ENCODE measurements at places on chromosomes 16 and 17.

- no peak for DNase-seq
Measured at GRCh38 chr17:6045621-6046357, 24.4 kb upstream of the WSCD1 start.

DNA sequence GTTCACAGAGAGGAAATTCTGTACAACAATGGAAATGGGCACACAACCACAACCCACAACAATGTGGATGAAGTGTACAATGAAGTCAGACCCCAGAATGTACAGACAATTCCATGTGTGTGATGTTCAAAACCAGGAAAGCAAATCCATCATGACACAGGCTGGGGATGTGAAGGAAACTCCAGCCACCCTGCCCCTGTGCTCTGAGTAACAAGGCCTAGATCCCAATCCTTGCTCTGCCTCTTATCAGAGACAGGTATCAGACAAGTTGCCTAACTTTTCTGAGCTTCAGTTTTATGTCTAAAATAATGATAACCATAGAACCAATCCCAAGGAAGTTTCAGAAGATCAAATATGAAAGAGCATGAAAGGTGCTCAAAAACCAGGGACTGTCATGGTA is 1.8 kb upstream of the C16orf95 start:
- DNase-seq: no peak

DNA sequence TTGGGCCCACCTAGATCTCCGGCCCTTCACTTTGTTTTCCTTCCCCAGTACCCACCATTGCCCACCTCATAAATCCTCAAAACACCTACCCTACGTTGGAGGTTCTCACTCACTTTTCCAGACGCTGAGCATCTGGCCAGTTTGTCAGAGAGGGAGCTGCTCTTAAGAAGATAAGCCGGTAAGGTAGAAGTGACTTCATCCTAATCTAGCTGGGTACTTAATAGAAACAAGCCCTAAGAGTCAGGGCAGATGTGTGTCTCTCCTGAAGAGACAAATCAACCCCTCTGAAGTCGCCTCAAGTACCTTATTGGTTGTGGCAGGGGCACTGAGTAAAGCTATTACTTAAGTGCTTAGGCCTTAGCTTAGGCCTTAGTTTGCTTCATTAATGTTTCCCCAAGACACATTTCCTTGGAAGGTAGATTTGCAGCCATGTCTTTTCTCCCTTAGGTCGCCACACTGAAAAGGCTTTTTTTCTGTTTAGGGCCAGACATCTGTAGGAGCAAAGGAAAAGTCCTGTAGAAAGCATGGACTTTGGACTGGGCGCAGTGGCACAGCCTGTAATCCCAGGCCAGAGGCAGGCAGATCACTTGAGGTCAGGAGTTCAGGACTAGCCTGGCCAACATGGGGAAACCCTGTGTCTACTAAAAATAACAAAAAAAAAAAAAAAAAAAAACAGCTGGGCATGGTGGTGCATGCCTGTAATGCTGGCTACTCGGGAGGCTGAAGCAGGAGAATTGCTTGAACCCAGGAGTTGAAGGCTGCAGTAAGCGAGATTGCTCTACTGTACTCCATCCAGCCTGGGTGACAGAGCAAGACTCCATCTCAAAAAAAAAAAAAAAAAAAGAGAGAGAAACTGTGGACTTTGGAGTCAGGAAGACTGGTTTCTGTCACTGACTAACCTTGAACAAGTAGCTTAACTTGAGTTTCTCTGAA is 1.0 kb downstream of the TACO1 start:
- DNase-seq: no peak

DNA sequence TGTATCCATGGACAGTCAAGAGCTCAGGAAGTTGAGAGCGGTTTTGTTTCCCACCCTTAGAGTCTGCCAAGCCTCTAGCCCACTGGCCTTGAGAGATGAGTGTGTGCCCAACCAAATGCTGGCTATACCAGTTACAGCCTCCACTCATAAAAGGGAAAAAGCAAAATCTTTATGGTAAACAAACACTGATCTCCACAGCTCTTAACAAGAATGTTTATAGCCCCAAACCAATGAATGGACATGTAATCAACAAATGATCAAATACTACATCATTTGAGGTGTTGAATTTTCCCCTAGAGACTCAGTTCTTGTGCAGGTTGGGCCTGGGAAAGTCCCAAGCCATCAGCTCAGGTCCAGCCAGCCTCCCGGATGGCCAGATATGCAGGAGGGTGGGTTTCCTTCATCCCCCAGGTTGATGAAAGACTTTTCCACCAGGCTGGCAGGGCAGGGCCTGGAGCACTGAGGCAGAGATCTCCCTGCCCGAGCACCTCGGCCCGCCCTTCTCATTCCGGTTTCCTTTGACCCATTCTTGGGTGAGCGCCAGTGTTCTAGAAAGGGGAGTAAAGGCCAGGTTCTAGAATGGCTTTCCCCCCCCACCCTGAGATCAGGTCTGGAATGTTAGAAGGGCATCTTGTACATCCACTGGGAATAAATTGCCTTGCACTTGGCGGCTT is 3.9 kb upstream of the EFTUD2 start:
- DNase-seq: no peak

GRCh38 chr16:68388124-68388523 is 60.2 kb downstream of the SMPD3 start:
- DNase-seq: no peak

DNA sequence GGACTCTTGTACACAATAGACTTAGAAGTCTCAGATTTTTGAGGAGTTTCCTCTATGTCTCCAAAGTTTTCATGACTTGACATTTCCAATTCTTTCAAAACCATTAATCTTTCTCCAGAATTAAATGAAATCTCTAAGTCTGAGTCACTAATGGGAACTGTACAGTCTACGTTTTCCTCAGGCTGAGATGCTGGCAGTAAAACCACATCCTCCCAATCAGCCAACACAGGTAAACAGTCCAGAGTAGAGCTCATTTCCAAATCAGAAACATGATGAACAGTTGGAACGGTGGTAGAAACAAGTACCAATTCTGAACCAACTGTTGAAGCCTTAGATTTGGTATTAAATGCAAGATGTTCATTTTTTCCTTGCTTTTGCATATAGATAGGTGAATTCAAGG is 7.9 kb downstream of the ERI2 start:
- DNase-seq: peak; percentile 17

GRCh38 chr16:27982184-27982583 is 81.3 kb downstream of the GSG1L start:
- no peak for DNase-seq

GRCh38 chr16:29811170-29811895 is 660 bp upstream of the PRRT2 start:
- peak; percentile 84 for DNase-seq

GRCh38 chr17:50469208-50469605 is 527 bp upstream of the CHAD start:
- no peak for DNase-seq

DNA sequence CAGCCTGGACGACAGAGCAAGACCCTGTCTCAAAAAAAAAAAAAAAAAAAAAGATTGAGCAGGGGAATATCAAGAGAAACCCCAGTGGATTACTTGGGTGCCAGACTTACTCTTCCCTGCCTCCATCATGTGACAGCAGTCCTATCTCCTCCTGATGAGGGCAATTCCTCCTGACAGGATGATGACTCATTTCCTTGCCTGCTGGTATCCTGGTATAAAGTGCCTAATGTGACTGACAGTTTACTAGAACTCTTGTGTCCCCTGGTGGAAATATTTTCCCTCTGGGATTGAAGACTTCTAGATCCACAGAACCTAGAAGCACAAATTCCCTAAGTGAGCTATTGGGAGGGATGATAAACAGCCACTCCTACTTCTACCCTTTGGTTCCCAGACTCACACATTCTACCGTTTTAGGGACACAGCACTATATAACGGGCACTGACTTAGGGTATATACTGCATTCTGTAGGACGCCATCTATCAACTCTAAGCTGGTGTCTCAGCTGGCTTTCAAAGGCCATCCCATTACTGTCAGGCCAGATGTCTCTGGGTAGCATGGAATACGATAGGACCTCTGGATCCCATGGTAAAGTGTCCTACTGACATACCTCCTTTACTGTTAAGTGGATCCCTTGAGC is 114.6 kb upstream of the MED13 start:
- DNase-seq: no peak

GRCh38 chr16:76421571-76421970 is 144.4 kb downstream of the CNTNAP4 start:
- DNase-seq: no peak

- no peak for DNase-seq
Measured at GRCh38 chr16:12171206-12171605, 194.7 kb downstream of the SNX29 start.

- DNase-seq: peak; percentile 23
Measured at GRCh38 chr17:68344701-68345136, 53.4 kb downstream of the ARSG start.

GRCh38 chr17:43416998-43417890 is 18.5 kb downstream of the ARL4D start:
- DNase-seq: no peak

DNA sequence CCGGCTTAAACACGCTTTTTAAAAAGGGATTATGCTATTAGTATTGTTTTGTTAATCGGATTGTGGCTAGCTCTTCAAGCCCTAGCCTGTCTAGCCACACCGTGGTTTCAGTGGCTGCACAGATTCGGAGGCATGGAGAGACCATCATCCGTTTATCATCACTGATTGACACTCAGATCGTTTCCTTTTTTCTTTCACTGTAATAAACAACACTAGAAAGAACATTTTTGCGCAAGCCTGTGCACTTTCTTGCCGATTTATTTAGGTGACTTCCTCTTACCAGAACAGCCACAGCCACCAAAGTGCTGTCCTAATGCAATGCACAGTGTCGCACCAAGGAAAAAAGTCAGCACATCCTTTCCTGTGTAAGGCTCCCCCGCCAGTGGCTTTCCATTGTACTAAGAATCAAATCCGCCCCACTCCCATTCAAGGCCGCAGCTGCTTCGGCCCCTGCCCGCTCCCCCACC is 78.2 kb downstream of the CRISPLD2 start:
- peak; percentile 46 for DNase-seq

GRCh38 chr17:5126719-5127488 is 11.1 kb downstream of the USP6 start:
- no peak for DNase-seq

DNA sequence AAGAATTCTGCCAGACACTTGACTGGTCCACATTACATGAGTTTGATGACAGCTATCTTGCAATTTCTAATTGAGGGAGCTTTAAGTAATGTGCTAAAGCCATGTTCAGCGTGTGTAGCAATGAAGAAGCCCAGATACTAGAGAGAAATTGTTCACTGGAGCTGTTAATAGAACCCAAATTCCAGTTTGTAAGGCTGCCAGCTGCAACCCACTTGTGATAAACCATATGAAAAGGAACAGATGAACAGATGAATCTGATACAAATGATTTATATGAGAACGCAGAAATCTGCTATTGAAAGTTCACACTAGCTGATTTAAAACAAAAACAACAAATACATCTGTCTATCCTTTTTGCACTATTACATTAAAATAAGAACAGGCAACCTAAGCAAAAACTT is 6.2 kb downstream of the NACA2 start:
- DNase-seq: no peak

DNA sequence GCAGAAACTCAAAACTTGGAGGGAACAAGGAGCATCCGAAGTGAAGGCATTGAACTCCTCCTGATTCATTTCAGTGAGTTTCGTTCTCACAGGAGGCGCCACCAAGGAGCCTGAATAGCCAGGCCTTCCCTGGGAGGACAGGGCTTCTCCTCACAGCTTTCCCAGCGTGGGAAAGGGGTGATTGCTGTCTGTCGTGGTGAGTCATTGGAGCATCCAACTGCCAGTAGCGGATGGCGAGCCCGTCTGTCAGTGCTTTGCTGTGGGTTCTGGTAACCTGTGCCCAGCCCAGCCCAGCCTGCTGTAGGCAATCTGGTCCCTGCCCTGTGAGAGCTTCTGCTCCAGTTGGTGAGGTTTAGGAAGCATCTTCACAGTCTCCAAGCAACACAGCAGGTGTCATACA is 28.3 kb downstream of the PLCD3 start:
- DNase-seq: no peak

DNA sequence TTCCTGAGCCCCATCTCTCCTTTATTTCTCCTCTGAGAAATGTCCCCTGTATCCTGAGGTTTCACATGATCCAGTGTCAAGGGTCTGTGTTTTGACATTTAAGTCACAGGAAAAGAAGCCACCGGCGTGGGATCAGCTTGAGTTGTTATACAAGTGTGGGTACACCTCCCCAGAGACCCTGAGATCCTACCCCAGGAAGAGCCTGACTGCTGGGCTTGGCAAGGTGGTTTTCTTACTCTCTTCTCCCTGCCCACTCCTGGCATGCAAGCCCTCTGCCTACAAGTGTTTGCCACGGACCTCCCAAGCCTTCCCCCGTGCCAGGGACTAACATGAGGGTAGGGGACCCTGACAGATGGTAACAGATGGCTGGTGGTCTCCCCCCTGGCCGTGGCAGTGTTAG is 2.8 kb upstream of the ARHGAP27 start:
- DNase-seq: no peak

- DNase-seq: no peak
Measured at GRCh38 chr17:79573196-79573896, 37.5 kb downstream of the RBFOX3 start.

All from CD4-positive, alpha-beta T cell treated with Interferon alpha-2 for 1 hour (primary cell).